ENCODE measurements at places on chromosomes 6 and 20.

GRCh38 chr6:123830120-123830519 lies 26.5 kb downstream of the NKAIN2 start:
- DNase-seq, result no peak

DNA sequence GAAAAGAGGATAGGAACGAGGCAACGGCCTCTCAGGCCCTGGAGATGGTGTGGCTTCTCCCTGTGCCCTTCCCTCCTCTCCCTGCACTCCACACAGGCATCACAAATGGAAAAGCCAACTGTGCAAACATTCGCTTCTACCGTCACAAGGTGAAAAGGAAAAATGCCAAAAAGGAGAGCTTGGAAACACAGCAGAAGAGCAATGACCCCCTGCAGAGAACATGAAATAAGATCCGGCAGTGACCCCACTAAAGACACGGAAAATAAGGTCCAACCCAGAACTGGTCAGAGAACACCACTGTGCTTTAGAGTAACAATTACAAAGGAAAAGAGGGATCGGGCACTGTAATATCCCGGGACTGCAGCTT lies 63.0 kb downstream of the SLC22A23 start:
- no peak for DNase-seq

GRCh38 chr6:35728683-35729678 lies 7.9 kb upstream of the ARMC12 start:
- no peak for DNase-seq

DNA sequence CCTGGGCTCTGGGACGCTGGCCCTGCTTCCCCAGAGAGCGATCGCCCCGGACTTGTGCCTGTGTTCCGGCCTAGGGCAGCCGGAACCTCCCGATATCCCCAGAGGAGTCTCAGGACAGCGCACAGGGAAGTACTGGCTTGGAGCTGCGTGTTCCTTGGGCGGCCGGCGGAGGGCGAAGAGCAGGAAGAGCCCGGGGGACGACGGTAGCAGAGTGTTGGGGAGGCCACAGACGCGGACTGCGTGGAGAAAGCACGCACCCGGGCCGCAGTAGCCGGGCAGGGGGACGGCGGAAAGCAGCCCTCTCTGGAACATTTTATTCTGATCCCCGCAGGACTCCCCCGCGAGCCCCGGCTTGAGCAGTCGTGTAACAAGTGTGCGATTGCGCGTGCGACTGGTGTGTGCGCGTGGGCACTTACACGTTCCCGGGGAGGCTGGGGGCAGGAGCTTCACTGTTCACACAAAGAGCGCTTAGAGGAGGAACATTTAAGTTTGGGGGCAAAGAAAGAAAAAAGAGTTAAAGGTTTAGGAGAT lies 36.1 kb downstream of the NCR2 start:
- no peak for DNase-seq

- DNase-seq, result no peak
Measured at GRCh38 chr20:22563062-22563965, 21.1 kb downstream of the FOXA2 start.

DNA sequence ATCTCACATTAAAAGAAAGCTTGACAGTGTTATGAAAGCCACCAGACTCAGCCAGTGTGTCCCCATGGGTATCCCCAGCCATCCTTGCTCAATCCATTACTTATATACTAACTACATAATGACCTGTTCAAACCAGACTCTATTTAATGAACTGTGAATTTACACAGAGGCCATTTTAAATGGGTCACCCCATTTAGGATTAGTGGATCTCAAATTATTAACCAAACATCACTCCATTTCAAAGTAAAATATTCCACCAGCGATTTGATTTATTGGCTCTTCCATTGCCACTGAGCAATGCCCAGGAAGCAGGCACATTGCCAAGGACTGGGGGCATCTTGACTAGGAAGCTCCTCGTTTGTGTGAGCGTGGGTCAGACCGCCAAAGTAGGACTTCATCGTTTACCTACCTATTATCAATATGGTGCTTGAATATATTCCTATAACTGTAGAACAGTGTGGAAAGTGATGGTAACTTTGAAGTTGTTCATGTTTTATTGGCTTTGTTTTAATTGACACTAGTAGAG lies 15.5 kb upstream of the NPEPL1 start:
- DNase-seq, result no peak

- DNase-seq, result no peak
Measured at GRCh38 chr6:131652472-131652871, 15.4 kb downstream of the ENPP3 start.

GRCh38 chr20:48194583-48194982 lies 409.3 kb upstream of the SULF2 start:
- no peak for DNase-seq

DNA sequence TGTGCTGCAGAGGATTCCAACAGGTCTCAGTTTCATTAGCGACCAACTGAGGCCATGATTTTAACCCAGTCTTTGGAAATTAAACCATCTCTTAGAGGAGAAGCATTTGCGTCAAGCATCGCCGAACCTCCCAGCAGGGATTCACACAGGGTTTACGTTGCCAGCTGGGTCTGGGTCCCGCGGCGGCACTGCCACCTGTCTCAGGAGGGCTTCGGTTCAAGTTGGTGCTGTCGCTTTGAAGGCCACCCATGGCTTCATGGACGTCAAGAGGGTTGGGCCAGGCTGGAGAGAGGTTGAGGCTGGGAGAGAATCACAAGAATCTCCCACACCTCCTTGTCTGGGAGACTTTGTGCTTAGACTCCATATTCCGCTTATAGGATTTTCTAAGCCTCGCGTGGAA lies 43.0 kb upstream of the FRMD1 start:
- no peak for DNase-seq

DNA sequence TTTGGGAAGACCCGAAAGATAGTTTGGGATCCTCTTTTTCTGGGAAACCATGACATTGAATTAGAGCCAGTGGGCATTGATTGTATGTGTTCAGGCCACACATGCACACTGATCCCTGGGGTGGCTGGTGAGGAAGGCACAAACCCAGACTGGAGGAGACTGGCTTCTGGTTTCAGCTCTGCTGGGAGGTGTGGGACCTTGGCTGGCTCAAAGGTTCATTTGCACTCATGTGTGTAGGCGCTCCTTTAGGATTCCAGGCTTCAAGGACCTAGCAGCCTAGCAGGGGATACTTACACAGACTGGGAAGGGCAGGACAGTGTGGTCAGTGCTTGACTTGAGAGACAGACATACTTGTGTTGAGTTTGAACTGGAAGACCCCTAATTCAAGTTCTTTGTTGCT lies 7.2 kb downstream of the RIN2 start:
- no peak for DNase-seq

DNA sequence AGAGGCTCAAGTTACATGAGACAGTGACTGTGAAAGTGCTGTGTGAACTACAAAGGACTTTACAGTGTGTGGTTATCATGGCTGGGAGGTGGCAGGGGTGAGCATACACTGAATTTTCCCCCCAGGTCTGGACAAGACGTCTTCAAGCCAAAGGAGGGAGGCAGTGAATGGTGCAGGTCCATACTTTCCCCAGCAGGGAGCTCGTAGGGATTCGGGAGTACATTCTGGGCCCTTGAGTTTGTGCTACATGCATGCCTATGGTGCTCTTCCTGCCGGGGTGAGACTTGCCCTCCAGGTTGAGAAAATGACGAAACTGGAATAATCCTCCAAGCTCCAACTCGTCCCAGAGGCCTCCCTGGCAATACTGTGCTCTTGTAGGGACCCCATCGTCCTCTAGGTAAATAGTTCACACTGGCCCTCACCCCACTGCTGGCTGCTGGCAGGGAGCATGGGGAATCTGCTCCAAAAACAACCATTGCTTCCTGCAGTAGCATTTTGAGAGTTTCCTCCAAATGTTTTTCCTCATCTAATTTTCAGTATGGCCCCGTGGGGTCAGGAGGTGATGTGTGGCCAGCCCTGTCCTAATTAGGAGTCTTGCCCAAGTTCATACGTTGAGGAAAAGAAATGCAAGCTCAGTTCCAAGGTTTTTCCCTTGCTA lies 57.6 kb downstream of the ZNF831 start:
- DNase-seq, result no peak

GRCh38 chr6:44211284-44211683 lies 5.4 kb upstream of the MYMX start:
- no peak for DNase-seq

DNA sequence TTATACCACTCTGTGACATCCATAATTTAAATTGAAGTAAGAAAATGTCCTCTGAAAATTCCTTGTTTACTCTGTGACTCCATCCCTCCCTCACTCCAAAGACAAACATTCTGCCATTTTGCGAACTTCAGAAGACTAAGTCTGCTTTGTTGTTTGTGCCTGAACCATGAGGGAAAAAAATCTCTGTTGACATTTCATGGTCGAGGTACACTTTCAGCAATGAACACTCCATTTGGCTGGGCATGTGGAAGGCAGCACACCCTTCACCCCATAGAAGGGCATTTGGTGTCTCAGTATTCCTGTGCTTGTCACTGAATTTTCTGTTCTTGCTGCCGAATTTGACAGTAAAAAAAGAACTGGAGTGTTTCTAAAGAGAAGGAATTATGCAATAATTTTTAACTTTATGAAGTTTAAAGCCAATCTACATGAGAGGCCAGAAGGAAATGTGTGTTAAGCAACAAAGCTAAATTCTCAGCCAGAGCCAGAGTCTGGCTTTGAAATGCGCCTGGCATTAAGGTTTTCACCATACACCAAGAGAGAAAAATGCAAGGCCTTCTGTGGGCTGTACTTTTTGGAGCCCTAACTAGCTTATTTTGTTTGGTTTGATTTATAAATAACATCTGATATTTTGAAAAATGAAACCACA lies 4.7 kb upstream of the PBOV1 start:
- DNase-seq, result no peak

DNA sequence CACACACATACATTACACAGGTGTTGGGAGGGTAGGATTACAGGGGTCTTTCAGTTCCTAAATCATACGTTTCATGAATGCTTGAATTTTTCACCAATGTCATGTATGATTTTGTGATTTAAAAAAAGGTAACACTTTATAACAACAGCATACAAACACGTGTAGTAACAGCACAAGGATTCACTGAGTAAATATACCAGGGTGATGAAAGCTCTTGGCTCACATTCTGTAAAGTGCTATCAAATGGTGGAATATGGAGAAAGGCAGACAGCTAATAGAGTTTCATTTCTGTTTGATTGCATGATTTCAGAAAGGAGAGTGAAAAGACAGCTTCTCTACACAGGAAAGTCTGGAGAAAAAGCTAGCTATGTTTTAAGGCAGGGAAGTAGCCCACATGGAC lies 231.9 kb downstream of the CD83 start:
- no peak for DNase-seq

GRCh38 chr20:5349448-5349847 lies 32.7 kb upstream of the PROKR2 start:
- DNase-seq, result no peak

DNA sequence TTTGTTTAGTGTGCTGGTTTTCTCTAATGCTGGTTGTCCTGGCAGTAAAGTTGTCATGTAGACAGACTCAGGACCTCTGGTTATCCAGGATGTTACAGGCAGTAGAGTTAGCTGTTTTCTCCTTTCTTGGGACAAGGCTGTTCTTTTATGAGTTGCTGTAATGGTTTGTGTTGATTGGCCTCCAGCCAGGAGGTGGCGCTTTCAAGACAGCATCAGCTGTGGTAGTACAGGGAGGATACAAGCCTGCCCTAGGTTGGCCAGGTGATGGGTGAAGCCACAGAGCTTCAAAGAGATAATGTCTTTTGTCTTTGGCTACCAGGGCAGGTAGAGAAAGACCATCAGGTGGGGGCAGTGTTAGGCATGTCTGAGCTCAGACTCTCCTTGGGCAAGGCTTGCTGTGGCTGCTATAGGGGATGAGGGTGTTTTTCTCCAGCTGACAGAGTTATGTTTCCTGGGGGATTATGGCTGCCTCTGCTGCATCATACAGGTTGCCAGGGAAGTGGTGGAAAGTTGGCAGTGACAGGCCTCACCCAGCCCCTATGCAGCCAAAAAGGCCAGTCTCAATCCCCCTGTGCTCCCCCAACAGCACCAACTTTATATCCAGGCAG lies 127.2 kb upstream of the TAB2 start:
- DNase-seq, result no peak

DNA sequence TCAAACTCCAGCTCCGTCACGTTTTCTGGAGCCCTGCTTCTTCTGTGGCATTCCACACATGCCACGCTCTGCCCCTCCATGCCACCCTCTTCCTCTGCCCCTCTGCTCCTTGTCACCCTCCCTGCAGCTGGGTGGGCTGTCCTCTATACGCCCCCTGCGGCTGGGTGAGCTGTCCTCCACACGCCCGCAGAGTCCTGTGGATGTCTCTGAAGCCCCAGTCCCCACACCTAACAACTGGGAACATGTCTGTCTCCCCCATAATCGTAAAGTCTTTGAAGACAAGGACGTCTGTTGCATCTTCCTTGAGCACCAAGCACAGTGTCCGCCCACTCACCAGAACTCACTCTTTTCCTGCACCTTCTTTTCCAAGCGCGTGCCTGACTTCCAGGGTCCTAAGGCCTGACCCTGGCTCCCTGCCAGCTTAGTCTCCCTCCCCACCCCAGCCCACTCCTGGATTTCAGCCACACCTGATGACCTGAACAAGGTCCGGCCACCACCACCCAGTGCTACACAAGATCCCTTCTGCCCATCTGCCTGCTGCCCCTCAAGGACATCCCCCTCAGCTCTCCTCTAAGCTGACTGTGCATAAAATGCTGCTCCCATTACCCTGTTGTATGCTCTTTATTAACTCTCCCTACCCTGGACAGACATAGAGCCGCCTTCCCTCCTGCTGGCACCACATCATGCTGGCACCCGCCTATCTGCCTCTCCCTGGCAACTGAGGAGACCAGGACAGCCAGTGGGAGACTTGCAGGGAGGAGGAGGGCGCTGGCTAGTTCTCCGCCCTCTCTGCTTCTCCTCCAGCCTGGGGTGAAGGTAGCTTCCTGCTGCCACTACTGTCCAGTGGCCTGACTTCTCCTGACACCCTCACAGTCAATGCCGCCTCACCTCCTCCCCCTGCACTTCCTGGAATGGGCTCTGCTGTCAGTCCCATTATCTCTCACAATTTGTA lies 10.7 kb upstream of the PRR18 start:
- no peak for DNase-seq

- DNase-seq, result no peak
Measured at GRCh38 chr6:27777614-27778355, 134.4 kb downstream of the OR2B2 start.

DNA sequence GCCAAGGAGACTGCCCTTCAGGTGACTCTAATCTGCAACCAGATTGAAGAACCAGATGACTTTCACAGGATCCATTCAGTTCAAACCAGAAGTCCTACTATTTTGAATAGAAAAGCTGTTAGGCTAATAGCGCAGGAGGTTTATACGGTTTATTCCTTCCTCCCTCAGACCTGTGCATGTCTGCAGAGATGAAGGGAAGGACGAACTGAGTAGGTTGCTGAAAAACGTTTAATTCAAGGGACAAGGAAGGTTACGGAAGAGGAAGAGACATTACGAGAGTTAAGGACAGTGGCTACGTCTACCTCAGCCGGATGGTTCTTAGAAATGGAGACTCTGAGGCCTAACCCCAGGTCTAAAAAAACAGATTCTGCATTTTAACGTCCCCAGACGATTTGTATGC lies 978 bp downstream of the AURKA start:
- no peak for DNase-seq

Measured in D721Med (cell line).